ENCODE measurements at places on chromosomes 3 and 15. TPM values are rescaled to one million over a fixed set of nuclear protein-coding genes. Genes with fewer than 3 reads are reported as not detected.

- no peak for DNase-seq
- H3K27me3 ChIP-seq, result no peaks in the 10 kb centered on the region
- H3K36me3 ChIP-seq, result no peaks in the 10 kb centered on the region
- no peak overlapping the region for H3K27ac ChIP-seq
- H3K4me1 ChIP-seq, result no peaks in the 10 kb centered on the region
These were observed 128.3 kb upstream of the EIF1B start for GRCh38 chr3:40181182-40181581.

- H3K4me3 ChIP-seq, result no peak overlapping the region
- no peak for DNase-seq
- H3K36me3 ChIP-seq, result no peaks in the 10 kb centered on the region
These were observed 30.5 kb upstream of the CCNL1 start for GRCh38 chr3:157190380-157190872.

GRCh38 chr3:141684758-141685157 is 53.3 kb upstream of the RNF7 start:
- H3K27me3 ChIP-seq, result no peaks in the 10 kb centered on the region
- H3K4me3 ChIP-seq, result no peak overlapping the region

The RHOV gene
- not detected for total RNA-seq

DNA sequence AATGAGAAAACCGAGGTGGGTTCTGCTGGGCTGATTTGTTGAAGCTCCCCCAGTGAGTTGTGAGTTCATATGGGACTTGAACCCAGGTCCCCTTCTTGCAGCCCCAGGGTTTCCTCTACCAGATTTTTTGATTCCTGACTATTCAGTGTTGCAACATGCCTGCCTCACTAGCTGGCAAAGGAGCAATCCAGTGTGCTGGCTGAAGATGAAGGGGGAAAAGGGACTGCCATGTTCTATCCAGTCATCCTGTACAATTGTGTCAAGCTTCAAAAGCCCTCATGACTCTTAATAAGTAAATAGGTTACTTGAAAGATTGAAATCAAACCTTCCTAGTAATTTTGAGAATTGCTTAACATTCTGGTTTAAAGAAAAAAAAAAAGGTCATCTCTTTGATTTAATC is 211.5 kb upstream of the TP63 start:
- H3K36me3 ChIP-seq, result no peaks in the 10 kb centered on the region
- no peak overlapping the region for H3K27ac ChIP-seq
- DNase-seq, result no peak
- H3K4me3 ChIP-seq, result no peak overlapping the region

The PLA2G4D gene
- total RNA-seq, result not detected

- H3K4me3 ChIP-seq, result no peak overlapping the region
- no peaks in the 10 kb centered on the region for H3K27me3 ChIP-seq
- H3K36me3 ChIP-seq, result no peaks in the 10 kb centered on the region
- peaks cover 38% of the 10 kb centered on the region for H3K4me1 ChIP-seq
- peak overlapping the region; percentile 72 for H3K27ac ChIP-seq
These were observed 45.6 kb upstream of the FSTL1 start for GRCh38 chr3:120496278-120497002.

DNA sequence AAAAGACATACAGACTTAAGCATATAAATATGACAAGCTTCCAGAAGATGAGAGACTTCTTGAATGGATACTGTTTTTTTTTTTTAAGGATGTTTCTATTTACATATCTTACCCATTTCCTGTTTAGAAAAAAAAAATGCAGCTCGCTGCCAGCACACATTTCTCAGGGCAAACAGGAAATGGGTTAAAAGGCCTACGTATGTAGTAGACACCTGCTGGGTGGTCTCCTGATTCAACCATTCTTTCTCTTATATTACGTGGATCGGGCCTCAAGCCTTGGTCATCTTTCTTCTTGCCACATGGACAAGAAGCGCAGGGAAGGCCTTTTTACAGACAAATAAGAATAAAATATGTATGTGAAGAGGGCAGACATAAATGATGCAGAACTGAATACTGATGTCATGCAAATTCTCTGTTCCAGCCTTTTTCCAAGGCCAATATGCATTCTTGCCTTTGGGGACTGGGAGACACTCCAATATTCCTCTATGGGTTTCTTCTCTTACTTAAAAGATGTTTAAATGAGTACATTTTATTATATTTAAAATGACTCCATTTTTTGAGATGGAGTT is 35.0 kb upstream of the TJP1 start:
- no peaks in the 10 kb centered on the region for H3K4me1 ChIP-seq
- H3K27me3 ChIP-seq, result no peaks in the 10 kb centered on the region
- no peaks in the 10 kb centered on the region for H3K36me3 ChIP-seq
- no peak overlapping the region for H3K4me3 ChIP-seq
- H3K27ac ChIP-seq, result no peak overlapping the region

The GOLGA6A gene
- total RNA-seq, result 1.2 TPM

DNA sequence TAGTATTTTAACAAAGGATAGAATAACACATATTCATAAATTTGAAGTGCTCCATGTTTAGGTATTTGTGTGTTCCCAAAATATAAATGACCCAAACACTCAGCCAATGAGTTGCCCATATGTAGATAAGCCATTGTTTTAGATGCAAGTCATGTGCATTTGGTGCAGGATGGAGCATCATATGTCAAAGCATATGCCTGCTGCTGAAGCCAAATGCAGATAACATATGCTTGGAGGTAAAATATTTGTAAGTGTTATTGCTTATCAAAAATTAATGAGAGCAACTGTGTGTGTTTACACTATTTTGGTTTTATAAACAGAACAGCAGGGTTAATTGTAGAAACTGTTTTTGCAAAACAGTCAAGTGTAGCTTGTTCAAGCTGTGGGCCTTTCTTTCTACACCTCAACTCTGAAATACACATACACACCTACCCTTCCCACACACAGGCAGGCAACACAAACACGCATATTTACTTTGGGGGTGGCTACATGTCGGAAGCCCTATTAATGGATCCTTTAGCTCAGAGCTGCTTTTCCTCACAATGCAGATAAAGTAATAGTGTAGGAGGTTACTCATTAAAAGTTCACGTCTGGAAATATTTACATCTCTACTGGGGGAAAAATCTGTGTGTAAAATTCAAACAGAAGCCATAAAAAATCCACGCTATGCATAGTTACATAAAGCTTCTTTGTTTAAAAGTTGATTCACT is 521.4 kb downstream of the ZNF385D start:
- H3K4me1 ChIP-seq, result no peaks in the 10 kb centered on the region
- no peak overlapping the region for H3K4me3 ChIP-seq
- no peak for DNase-seq

- H3K36me3 ChIP-seq, result peaks cover 10% of the 10 kb centered on the region
- H3K4me3 ChIP-seq, result no peak overlapping the region
- H3K27me3 ChIP-seq, result no peaks in the 10 kb centered on the region
- H3K4me1 ChIP-seq, result peaks cover 6% of the 10 kb centered on the region
These were observed 34.5 kb downstream of the ANO10 start for GRCh38 chr3:43587303-43587702.

The LIPC gene
- 0.63 TPM for total RNA-seq

DNA sequence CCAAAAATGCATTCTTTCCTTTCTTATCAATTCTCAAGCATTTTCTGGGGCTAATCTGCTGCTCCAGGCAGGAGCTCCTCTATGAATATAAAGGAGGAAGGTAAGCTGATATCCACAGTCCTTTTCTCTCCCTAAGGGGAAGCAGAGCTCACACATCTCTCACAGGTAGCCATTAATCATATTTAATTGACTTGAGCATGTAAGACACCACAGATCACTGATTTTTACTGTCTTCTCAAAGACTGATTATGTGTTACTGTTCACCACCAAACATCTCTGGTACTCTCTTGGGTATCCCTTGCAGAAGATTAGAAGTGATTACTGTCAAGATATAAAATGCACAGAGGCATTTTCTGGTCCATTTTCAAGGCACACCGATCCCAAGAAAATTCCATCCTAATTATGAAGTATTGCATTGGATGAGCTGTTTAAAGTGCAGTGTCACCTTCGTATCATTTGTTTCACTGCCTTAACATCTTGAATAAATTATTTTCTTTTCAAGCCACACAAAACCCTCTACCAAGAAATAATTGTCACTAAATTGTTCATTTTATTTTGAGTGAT is 100.7 kb downstream of the ARPP21 start:
- H3K4me3 ChIP-seq, result no peak overlapping the region
- H3K4me1 ChIP-seq, result no peaks in the 10 kb centered on the region
- no peak for DNase-seq
- no peaks in the 10 kb centered on the region for H3K36me3 ChIP-seq
- H3K27me3 ChIP-seq, result peaks cover 4% of the 10 kb centered on the region
- no peak overlapping the region for H3K27ac ChIP-seq
